BJ (cell line): ENCODE measurements at places on chromosomes 12 and 14. TPM values are rescaled to one million over a fixed set of nuclear protein-coding genes. Genes with fewer than 3 reads are reported as not detected.

DNA sequence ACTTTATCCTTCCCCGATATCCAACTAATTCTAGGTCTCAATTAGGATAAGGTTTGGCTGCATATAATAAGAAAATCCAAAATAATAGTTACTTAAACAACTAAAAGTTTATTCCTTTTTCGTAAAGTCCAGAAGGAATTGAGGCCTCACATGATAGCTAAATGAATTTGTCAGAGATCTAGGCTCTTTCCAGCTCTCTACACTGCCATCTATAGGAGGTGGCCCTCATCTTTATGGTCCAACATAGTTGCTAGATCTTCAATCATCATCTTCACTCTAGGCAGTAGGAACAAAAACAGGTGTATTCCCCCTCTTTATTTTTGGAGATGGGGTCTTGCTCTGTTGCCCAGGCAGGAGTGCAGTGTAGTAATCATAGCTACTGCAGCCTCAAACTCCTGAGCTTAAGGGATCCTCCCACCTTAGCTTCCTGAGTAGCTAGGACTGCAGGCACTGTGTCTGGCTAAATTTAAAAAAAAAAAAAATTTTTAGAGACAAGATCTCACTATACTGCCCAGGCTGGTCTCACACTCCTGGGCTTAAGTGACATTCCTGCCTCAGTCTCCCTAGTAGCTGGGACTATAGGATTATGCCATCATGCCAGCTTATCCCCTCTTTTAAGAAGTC is 46.5 kb upstream of the SAV1 start:
- DNase-seq = no peak

DNA sequence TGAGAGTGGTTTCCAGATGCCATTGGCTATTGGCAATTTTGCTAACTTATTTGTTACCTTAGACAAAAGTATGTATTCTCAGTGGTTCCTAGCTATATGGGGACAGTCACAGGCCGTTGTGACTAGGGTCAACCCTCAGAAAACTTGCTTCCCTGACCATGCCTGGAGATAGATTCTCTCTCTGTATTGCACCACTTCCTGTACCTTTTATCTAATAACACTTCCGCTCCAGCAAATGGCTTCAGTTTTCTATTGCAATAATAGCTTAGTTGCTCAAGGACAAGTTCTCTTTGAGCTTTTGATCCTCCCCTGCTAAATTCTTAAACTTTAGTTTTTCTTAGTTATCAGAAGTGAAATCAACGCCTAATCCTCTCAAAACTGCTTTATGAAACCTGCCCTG is 338.0 kb downstream of the RMST start:
- no peak for DNase-seq

The DHRS2 gene
- polyA plus RNA-seq = 0.13 and 0.16 TPM in 2 replicates

The IFNG-AS1 gene
- polyA plus RNA-seq = not detected in 2 replicates
